Calu3 (cell line): ENCODE measurements at places on chromosomes 1 and 21. TPM values are rescaled to one million over a fixed set of nuclear protein-coding genes. Genes with fewer than 3 reads are reported as not detected.

The SIM2 gene
- 15.1 and 15.4 TPM in 2 replicates for total RNA-seq

The SNAPIN gene
- 45.0 and 46.8 TPM in 2 replicates for total RNA-seq

The F13B gene
- total RNA-seq: not detected in 2 replicates

The HPDL gene
- 8.4 and 9.7 TPM in 2 replicates for total RNA-seq

The FABP3 gene
- not detected in 2 replicates for total RNA-seq

GRCh38 chr1:147641695-147642592, 28.4 kb downstream of the ACP6 start:
- DNase-seq: peak; percentile 75

DNA sequence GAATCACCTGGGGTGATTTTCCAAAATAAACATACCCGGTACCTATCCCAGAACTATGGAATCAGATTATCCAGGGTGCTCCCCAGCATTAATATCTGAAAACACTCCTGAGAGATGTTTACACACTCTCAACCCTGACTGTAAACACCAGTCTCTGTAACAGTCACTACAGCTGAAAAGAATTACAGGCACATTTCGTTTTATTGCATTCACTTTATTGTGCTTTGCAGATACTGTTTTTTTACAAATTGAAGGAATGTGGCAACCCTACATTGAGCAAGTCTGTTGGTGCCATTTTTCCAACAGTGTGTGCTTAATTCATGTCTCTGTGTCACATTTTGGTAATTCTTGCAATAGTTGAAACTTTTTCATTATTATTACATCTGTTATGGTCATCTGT, 31.8 kb downstream of the HSF2BP start:
- DNase-seq: no peak

DNA sequence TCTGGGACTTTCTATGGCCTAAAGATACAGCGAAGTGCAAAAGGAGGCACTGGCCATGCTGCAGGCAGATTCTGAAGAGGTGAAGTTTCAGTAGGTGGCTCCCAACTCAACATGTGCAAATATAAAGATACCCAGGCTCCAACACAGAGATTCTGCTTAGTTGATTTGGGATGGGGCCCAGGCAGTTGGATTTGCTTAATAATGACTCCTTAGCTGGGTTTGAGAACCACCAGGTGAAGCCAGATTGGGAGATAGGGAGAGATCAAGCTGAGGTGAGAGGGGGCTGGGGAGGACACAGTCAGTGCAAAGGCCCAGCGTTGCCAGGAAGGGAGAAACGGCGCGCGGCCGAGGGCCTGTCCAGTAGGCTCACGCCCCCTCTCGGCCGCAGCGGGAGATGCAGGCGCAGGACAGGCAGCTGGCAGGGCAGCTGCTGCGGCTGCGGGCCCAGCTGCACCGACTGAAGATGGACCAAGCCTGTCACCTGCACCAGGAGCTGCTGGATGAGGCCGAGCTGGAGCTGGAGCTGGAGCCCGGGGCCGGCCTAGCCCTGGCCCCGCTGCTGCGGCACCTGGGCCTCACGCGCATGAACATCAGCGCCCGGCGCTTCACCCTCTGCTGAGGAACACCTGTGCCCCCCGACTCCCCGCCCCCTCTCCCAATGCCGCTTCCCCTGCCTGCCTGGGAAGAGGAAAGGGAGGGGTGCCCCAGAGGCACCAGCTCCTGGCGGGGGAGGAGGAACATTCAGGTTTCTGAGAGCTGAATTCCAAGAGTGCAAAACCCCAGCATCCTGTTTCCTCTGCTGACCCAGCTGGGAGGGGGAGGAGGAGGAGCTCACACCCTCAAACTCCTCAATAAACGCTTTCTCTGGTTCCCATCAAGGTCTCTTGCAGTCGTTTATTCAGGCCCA, 1.2 kb downstream of the FAM167B start:
- DNase-seq: no peak

- DNase-seq: no peak
Measured at GRCh38 chr1:98403963-98404480, 257.5 kb upstream of the SNX7 start.

DNA sequence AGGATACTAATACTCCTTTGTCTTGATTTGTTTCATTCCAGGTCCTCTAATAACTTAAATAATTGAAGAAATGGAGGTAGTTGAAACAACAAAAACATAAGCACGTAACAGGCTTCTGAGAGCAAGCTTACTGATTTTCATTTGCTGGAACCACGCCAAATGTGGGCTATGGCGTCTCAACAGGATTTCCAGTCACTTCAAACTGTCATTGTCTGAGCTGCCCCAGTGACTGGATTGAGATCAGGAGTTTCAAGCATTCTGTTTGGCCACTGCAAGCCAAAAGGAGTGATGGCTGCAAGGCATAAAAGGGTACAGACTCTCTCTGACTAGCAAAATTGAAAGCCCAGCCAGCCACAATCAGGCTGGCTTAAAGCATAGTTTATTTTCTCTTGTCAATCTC, 289.9 kb downstream of the DPYD start:
- no peak for DNase-seq

DNA sequence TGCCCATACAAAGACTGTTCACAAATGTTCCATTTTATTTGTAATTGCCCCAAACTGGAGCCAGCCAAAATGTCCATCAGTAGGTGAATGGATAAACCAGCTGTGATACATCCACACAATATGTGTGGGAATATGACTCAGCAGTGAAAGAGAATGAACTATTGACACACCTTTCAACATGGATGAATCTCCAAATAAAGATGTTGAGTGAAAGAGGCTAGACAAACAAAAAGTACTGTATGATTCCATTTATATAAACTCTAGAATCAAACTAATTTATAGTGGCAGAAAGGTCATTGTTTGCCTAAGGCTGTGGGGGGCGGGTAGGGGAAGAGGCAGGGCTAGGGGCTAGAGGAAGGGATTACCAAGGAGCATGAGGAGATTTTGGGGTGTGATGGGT, 4.5 kb downstream of the DHCR24 start:
- DNase-seq: no peak

DNA sequence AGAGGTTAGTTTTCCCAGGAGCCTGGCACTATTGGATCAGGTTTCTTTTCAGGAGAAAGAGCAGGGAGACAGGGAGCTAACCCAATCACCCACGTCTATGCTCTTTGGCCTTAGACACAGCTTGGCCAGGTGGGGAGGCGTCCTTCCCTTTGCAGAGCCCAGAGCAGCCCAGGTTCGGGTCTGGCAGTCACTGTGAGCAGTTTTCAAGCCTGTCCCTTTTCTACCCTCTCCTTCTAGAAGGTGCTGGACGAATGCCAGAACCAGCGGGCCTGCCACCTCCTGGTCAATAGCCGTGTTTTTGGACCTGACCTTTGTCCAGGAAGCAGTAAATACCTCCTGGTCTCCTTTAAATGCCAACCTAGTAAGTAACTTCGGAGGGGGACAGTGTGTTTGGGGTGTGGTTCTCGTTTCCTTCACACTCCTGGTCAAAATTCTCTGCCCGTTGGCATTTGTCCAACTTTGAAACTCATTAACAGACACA, 44.9 kb downstream of the EVA1C start:
- DNase-seq: peak; percentile 37

- DNase-seq: no peak
Measured at GRCh38 chr1:203145321-203146041, 18.0 kb downstream of the ADORA1 start.
